Left lung (tissue), 14 donors: ENCODE measurements at places on chromosomes 2 and 18. TPM values are rescaled to one million over a fixed set of nuclear protein-coding genes. Genes with fewer than 3 reads are reported as not detected.

IL1RN gene
- 1.0 TPM for polyA plus RNA-seq

C2orf80 gene
- not detected for polyA plus RNA-seq

IGFBP5 gene
- polyA plus RNA-seq = 89.4 TPM

CELF4 gene
- 7.4 TPM for polyA plus RNA-seq

DSC2 gene
- 17.6 TPM for polyA plus RNA-seq

DNA sequence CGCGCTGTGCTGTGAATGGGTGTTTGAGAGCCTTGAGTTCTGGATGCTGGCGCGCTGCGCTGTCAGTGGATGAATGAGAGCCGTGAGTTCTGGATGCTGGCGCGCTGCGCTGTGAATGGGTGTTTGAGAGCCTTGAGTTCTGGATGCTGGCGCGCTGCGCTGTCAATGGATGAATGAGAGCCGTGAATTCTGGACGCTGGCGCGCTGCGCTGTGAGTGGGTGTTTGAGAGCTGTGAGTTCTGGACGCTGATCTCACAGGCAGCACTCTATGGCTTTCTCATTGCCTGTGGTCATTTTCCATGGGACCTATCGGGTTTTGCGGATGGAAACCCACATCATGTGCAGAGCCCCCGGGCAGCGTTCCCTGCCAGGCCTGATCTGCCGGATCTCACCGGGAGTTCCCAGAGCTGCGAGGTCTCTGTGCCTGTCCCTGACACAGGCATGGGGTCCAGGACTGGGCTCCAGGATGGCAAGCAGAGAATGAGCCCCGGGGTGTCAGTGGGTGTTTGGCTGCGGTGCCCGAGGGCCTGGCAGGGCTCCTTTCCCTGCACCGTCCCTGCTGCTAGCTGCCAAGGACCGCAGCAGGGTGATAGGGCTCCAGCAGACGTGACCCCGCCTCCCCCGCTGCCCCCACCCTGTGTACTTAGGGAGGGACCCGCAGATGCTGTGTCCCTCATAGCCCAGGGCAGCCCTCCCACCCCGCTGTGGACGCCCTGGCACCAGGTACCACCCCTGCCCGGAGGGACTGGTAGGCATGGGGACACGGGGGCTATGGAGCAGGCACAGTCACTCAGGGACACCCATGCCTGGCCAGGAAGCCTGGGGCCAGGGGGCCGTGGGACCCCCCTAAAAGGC is 9.7 kb downstream of the PDCD1 start:
- DNase-seq = no peak

DNA sequence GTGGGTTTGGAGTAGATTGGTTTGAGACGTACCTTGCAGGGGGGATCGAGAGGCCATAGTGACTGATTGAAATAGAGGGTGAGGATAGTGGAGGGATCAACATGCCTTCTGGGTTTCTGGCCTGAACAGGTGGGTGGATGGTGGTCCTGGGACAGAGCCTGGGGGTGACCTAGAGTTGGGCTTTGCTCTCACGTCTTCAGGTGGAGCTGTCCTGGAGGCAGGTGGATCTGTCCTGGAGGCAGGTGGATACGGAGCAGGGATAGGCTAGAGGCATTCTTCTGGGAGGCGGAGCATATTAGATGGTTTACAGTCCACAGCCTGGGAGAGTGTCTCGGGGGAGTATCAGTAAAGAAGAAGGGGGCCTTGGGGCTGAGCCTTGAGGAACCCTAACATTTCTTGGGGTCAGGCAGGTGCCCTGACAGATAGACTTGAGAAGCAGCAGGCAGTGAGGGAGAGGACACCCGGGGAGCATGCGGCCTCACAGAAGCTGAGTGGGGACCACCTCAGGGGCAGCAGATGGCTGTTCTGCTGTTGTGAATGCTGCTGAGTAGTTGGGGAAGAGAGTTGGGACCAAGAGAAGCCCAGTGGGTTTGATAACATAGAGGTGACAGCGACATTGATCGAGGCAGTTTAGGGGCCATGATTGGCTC is 1.6 kb downstream of the CAPN10 start:
- no peak for DNase-seq

DNA sequence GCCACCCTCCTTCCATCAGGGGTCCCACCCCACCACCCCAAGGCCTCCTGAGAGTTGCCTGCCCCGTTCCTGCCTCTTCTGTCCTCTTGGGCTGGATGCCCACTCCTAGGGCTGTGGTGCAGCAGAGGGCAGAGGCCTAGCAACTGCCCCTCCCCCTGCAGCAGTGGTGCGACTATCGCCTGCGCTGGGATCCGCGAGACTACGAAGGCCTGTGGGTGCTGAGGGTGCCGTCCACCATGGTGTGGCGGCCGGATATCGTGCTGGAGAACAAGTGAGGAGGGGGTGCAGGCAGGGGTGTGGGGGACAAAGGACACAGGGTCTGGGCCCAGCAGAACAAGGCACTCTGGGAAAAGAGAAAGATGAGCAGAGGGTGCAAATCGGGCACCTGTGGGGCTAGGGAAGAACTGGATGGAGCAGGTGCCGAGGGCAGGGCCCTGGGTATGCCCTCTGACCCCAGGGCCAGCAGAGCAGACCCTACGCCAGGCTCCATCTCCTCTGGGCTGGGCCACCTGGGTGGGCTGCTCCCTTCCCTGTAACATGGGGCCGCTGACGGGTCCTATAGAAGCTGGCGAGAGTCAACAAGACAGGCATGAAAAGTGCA is 1.0 kb downstream of the CHRNG start:
- no peak for DNase-seq

- DNase-seq = no peak
These were observed 12.1 kb upstream of the TRAF3IP1 start for GRCh38 chr2:238308177-238308576.

DNA sequence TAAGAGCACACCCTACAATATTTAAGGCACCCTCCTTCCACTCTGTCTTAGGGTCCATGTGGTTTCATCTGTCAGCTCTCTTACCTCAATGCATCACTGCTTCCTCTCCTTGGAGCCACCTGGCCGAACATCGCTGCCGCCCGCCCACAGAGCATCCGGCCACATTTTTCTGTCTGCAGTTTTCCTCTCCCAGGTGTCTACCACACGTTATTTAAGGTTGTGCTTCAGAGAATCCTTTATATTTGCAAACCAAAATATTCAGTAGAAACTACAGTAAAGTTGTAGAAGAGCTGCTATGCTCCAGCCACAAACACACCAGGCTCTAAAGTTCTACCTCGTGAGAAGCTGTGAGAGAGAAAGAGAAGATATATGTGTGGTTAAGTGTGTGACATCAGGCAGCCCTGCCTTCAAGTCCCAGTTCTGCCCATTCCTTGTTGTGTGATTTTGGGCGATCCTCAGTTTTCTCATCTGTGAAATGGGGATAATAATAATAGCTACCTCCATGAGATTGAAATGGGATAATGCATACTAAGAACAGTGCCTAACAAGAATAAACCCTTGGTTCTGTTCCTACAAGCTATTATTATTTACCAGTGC is 4.9 kb upstream of the STK17B start:
- no peak for DNase-seq

DNA sequence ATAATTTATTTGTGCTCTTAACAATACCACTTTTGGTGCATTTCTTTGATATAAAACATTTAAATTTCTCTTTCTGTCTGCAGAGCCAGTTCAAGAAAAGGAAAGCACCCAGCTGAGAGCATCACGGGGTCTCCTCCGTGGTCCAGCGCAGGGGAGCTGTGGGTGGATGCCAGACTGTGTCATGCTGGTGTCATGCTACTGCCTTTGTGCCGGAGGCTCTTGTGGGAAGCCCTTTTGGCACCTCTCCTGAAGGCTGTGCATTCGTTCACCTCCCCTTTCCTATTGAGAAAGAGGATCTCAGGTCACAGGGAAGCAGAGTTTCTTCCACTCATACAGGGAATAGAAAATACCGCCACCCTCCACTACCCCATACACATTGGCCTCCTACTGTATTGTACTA is 450.4 kb downstream of the GALR1 start:
- DNase-seq = no peak

- DNase-seq = no peak
These were observed 29.9 kb upstream of the GPR155 start for GRCh38 chr2:174516501-174517378.

DNA sequence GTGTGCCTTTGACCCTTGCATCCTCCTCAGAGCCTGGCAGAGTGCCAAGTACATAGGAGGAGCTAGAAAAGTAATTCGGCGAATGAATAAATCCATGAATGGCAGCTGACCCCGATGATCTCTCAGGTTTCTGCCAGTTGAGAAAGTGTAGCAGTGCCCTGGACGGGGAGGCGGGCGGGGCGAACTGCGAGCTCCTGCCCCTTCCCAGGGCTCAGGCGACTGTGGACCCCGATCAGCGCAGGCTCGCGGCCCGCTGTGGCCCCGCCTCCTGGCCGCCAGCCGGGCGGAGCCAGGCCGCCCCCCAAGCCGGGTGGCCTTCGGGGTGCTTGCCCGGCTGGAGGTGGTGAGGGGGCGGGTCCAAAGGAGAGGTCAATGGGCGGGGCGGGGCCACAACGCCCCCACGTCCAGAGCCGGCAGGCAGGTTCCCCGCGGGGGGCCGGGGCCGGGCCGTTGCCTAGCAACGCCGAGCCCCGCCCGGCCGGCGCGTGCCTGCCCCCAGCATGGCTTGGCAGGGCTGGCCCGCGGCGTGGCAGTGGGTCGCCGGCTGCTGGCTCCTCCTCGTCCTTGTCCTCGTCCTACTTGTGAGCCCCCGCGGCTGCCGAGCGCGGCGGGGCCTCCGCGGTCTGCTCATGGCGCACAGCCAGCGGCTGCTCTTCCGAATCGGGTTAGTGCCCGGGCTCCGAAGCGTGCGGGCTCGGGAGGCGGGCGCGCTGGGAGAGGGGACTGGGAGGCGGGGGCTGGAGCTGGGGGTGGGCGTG is 30.6 kb upstream of the TMBIM1 start:
- peak; percentile 93 for DNase-seq

GRCh38 chr18:393574-393957 is 106.9 kb downstream of the COLEC12 start:
- DNase-seq = no peak

DNA sequence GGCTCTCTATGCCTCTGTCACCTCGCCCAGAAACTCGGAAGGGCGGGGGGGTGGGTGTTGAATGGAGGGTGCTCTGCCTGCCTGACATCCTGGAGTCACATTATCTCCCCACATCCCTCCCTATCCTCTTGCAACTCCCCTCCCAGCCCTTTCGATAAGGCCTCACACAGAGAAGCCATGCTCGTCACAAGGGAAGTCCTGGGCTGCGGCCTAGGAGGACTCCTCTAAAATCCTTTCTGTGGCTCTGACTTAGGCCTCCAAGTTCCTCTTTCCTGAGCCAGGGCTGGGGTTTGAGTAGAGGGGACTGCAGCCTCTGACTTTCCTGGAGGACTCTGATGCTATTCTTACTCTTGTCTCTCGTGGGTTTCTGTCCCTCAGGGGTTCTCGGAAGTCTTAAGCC is 75.0 kb upstream of the PKDCC start:
- DNase-seq = no peak

- DNase-seq = no peak
These were observed 105.3 kb downstream of the ZNF516 start for GRCh38 chr18:76389716-76390115.

- no peak for DNase-seq
These were observed 298.8 kb upstream of the FANCL start for GRCh38 chr2:58539973-58540372.

DNA sequence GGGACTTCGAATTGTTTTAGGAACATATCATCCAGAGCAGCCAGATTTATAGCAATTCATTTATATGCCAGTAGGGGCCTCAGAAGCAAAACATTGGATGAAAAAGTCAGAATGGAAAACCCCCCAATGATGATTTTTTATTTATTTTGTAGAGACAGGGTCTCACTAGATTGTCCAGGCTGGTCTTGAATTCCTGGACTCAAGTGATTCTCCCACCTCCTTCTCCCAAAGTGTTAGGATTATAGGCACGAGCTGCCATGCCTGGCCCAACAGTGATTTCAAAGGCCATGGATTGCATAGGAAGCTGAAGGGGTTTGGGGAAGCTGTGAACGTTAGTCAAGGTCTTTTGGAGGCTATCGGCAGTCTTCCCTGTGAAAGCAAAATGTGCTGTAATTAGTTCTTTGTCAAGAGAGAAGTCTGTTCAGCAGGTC is 21.9 kb upstream of the MCFD2 start:
- DNase-seq = no peak

DNA sequence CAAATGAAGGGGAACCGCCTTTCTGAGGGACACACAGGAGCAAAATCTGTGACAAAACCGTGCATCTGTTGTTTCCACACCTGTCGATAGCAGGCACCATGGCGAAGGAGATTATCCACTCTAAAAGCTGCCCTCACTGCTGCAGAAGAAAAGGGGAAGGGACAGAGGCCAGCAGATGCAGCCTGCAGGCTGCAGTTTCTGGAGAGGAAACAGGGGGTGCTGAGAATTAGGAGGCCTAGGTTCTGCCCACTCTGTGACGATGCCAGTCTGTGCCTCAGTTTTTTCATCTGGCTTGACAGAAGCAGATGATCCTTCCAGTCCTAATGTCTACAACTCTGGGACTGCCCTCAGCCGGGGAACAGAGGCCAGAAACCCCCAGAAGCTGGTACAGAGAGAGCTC is 17.7 kb downstream of the PAX8 start:
- no peak for DNase-seq

- DNase-seq = no peak
These were observed 15.5 kb upstream of the IL1RN start for GRCh38 chr2:113111823-113112287.

DNA sequence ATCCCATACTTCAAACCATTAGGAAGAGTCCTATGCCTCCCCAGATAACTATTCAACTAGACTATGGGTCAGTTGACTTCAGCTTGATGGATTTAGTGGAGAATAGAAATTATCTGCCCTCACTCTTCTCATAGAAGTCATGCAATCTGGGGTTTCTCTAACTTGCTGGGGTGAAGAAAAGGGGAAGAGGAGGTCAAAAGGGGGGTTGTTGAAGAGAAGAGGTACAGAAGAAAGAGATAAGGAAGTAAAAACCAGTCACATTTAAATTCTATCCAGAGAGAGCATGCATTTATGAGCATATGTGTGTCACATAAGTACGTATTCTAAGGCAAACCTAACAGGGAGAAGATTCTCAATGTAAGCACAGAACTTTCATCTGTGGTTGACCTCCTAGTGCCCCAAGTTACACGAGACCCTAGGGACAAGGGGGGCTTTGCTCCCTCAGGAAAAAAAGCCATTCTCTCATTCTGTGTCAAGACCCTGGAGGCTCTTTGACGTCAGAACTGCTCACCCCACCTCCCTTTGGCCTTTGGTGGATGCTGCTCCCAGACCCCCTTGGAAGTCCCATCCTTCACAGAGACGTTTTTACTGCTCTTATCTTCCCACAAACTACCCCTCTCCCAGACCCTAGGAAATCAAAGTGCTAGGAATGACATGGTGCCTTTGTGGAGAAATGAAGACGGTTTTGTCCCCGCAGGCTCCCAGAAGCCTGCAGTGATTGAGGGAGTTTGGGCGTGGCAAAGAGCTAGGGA is 236.8 kb upstream of the TNP1 start:
- DNase-seq = no peak

DNA sequence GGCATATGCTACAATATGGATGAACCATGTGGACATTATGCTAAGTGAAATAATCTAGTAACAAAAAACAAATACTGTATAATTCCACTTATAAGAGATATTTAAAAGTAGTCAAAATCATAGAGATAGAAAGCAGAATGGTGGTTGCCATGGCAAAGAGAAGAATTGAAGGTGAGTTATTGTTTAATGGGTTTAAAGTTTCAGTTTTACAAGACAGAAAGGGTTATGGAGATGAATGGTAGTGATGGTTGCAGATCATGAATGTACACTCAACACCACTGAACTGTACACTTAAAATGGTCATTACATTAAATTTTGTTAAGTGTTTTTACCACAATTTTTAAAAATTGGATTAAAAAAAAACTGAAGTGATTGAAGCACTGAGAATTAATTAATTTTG is 298.2 kb upstream of the ZC3H15 start:
- no peak for DNase-seq
